ENCODE measurements at places on chromosomes 1 and 21.

DNA sequence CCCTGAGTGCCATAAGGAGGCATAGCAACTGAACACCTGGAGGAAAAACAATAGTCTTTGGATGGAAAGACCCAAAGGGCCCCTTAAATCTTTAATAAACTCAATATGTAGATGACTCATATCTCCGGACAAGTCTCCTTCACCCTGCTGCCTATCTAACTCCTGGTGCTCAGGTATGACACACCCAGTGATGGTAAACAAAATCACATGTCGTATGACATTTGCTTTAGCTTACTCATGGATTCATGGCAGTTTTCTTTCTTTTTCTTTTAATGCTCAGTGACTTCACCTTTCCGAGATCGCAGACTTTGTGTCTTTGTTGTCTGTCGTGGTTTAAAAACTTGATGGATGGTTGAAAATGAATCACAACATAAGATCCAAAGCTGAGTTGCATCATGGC, 208.5 kb upstream of the PROX1 start:
- no peak for DNase-seq

- no peak for DNase-seq
These were observed 185.3 kb downstream of the NRIP1 start for GRCh38 chr21:14879458-14879857.

- DNase-seq: no peak
These were observed 719.5 kb upstream of the TMPRSS15 start for GRCh38 chr21:19123053-19123452.

- no peak for DNase-seq
These were observed 93.0 kb downstream of the SIM2 start for GRCh38 chr21:36791695-36792470.

DNA sequence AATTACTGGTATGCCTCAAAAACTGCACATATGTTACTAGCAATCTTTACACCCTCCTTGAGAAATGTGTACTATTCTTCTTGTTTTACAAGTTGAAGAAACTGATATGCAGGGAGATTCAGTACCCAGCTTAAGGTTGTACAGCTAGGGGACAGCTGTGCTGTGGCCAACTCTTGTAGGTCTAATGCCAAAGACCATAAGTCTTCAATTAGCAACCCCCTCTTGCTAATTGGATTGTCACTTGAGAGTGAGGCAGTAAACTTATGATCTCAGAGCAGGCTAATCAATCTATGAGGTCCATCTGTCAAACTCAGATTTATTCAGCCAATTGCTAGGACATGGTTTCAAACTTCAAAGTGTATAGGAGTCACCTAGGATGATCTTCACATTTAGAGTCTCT, 492.0 kb upstream of the USP24 start:
- DNase-seq: no peak

GRCh38 chr1:27686223-27686990, 14.4 kb upstream of the IFI6 start:
- no peak for DNase-seq

DNA sequence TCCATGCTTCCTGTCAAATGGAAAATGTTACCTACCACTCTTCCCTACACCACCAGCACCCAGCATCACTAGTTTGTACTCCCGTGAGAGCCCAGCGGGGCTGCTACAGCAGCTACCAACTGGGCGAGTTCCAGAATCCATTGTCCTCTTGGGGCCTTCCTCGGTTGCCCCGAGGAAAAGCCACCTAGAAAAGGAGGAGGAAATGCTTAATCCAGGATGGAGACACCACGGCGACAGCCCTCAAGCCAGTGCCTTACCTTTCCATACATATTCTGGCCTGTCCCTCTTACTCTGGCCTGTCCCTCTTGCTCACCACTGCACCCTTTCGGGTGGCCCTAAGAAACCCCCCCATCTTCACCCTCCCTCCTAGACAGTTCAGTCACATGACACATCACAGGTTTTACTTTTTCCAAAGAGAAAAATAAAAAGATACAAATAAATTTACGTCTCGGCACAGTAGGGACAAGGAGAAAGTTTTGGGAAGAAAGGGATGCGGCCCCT, 478 bp downstream of the RIT1 start:
- DNase-seq: no peak

GRCh38 chr21:38570596-38570995, 72.3 kb upstream of the ERG start:
- no peak for DNase-seq
